ENCODE measurements at places on chromosomes 3 and 15.

GRCh38 chr3:156693166-156693565, 18.8 kb downstream of the TIPARP start:
- DNase-seq = no peak

GRCh38 chr3:25945366-25945765, 155.5 kb downstream of the OXSM start:
- no peak for DNase-seq

GRCh38 chr3:71128961-71129360, 454.6 kb downstream of the FOXP1 start:
- DNase-seq = no peak

DNA sequence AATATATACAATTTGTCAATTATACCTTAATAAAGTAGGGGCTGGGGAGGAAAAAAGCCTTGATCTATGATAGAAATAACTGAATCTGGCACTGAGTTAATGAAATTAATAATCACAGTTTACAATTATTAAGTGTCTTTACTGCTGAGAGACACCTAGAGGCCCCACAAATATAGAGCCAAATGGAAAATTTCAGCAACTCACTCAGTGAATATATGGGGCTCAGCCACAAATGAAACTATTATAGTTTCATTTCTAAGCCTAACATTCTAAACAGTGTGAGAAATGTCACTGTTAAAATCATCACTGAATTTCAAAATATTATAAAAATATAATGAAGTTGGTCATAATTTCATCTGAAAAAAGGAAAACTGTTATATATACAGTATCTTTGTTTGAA, 40.3 kb downstream of the GNB4 start:
- no peak for DNase-seq

DNA sequence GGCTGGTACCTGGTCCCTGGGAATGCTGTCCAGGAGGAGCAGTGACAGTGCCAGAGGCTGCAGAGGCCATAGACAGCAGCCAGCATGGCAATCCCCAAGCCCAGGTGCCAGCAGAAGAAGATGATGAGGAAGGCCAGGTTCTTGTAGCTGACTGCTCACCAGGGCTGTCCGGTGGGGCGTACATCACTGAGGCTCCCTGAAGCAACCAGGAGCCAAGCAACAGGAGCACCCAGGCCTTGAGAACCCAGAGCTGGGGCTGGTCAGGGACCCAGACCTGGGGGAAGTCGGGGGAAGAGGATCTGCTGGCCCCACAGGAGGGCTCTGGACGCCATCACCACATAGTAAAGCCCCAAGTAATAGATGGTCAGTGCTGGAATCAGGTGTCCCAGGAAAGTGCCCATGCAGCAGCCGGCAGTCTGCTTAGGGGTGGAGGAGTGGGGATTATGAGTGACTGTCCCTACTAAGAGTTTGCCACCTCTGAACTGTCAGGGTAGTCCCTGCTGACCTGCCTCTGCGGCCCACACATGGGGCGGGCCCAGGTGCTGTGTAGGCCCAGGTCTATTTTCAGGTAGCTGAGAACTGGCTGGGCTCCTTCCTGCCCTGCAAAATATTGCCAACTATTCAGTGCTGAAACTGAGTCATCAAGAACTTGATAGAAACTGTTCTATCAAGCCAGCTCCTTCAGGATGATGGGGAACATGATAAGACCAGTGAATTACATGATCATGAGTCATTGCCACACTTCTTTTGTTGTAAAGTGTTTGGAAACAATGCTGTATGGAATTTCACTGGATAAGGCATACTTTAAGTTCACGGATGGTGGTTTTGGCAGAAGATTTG, 68.7 kb downstream of the CHRD start:
- no peak for DNase-seq

GRCh38 chr15:81047928-81048327, 47.2 kb downstream of the TLNRD1 start:
- no peak for DNase-seq

GRCh38 chr3:18237251-18238005, 187.7 kb downstream of the SATB1 start:
- DNase-seq = peak; percentile 15

DNA sequence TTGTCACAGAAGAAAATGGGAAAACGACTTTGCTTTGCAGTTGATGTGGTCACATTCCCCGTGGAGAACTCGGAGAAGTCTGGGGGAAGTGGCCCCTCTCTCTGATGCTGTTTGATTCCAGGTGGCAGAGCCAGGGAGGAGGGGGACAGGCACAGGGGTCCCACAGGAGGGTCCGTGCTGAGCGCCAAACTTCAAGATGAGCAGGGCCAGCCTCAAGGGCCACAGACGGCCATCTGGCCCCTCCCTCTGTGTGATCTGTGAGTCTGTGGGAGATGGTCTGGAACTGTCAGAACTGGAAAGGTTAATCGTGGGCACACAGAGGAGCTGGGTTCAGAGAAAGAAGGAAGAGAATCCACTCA, 23.1 kb upstream of the CORO2B start:
- DNase-seq = no peak

- no peak for DNase-seq
Measured at GRCh38 chr3:126212620-126213378, 32.4 kb upstream of the ALDH1L1 start.

DNA sequence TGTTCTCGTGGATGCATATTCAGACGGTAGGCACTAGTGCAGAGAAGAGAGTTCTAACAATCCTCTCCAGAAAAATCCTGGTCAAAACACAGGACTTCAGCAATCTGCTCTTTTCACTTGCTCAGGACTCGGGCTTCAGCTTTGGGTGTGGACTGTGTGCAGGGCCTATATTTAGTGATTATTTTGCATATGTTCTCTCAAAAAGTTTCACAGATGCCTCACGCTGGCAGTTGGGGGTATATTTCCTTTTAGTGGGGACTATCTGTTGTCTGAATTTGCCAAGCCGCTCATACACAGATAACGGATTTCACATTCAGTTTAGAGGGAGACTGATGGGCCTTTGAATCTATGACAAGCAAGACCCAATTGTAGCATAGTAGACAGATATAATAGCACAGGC, 54.4 kb upstream of the LRRN1 start:
- DNase-seq = no peak

DNA sequence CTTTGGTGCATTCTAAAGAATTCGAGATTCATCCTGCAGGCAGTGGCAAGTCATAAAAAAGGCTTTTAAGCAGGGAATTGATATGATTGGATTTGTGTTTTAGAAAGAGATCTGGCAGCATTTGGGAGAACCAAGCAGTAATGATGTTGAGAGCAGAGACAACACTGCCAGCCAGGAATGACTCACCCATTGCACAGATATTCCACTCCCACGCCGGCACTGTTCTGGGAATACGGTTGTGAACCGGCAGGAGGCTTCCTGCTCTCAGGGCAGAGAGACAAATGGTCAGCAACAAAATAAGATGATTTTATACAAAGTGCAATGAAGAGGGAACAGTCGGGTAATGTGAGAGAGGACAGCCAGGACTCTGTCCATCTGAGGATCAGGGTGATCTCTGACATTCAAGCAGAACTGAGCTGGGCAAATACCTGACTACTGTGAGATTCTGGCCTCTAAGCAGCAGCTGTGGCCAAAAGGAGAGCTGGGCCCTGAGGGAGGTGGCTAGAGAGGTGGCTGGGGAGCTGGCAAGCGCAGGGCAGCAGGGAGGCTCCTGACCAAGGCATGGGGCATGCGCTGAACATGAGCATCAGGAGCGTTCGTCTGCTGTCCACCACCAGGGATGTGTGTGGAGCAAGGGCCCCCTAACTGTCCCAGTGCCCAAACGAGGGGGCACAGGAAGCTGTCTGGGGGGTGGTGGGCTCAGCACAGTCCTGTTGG, 56.1 kb upstream of the PLXNA1 start:
- no peak for DNase-seq

DNA sequence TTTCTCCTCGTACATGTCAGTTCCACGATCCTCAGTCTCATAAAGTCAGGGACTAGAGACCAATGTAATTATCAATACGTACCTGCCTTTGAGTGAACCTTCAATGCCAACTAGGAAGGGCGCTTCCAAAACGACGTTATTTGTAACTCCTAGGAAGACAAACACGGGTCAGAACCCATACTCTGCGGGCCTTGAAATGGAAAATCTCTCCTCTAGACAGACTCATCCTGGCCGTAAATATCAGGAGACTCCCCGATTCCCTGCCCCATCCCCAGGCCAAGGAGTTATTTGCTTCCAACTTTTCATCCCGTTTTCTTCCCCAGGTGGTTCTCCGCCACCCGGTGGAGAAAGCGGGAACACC, 578 bp downstream of the OIP5 start:
- no peak for DNase-seq

DNA sequence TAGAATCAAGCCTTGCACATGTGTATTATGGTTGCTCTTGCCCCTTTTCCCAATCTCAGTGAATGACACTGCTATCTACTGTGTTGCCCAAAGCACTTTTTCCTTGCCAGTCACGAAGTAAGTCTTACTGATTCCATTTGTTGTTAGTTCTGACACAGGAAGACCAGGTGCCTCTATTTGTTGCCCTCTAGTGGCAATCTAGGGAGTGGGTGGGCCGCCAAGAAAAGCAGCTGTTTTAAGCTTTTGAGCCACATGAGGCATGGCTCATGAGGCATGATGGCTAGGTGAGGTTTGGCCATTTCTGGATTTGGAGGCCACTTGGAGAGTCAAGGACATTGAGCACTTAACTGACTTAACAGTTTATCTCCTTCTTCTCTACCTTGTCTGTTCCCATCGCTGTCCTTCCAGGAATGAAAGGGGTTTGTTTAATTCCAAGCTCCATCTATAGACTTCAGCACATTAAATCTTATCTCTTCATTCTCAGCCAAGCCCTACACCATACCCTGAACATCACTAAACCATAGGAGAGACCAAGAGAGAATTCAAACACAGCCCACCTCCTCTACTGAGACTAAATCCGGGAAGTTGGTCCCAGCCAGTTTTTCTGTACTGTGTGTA, 103.1 kb downstream of the HCN4 start:
- DNase-seq = peak; percentile 75

Measured in activated naive CD4-positive, alpha-beta T cell treated with anti-CD3 and anti-CD28 coated beads for 36 hours (primary cell).